ENCODE measurements at places on chromosomes 7 and 10.

DNA sequence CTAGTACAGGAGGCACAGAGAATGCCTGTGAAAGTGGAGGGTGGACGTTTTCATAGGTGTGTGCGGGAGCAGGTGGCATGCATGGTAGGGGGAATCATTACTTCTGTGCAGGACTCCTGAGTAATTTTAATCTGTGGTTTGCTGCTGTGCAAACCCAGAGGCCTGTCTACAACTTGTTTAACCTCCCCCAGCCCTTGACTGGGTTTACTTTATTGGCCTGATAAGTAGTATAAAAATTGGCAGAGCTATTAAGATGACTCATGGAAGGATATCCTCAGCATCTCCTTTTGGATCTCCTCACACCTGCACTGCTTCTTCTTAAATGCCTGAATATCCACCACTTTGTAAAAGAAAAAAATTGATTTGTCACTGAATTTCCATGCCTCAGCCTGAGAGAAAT is 104.8 kb downstream of the AUTS2 start:
- DNase-seq: no peak

DNA sequence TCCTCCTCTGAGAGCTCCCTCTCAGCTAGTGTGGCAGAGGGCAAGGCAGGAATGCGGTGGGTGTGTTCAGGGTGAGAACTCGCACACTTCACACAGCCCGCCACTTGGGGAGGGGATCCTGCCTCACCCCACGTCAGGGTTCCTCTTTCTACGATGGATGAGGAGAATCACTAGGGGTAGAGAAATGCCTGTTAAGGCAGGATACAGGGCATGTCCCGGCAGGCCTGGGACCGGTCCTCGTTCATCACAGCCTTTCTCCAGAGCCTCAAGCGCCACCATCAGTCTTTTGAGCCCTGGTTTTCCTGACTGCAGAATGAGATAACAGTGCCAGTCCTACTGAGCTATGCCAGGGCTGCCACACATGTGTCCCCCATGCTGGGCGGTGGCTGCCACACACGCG is 546.7 kb upstream of the ADARB2 start:
- DNase-seq: no peak

GRCh38 chr7:16891874-16892643 is 10.3 kb upstream of the AGR3 start:
- no peak for DNase-seq

- no peak for DNase-seq
Observed at GRCh38 chr10:66102756-66103155, 823.1 kb upstream of the LRRTM3 start.

- DNase-seq: no peak
Observed at GRCh38 chr10:20993389-20993788, 96.3 kb upstream of the NEBL start.

DNA sequence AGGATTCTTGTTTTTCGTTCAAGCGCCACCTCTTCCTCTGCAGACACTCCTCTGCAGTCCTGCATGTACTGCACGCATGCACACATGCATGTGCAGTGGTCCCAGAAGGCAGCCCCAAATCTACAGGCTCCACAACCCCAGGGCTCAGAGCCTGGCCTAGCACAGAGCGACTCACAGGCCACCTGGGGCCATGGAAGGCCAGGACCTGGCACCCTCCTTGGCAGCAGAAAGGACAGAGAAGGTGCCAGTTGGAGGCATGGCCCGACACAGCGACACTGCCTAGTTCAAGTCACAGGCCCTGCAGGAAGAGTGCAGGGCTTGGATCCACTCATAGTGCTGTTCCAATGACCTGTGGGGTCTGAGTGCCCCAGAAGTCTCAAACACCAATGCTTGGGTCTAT is 48.7 kb upstream of the RET start:
- DNase-seq: no peak

DNA sequence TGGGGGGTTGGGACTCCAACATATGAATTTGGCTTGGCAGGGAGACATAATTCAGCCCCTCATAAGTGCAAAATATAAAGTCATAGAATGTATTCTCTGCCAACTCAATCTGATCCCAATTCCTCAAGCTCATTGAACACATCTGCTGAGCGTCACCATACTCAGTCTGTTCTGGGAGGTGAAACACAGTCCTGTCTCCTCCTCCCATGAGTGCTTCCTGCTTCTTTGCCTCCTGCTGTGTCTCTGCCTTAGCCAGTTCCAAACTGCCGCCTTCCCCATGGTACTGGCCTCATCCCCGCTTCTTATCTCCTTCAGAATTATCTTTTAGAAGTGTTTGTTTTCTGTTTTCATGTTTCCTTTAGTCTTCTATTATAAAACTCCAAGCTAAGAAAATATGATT is 365.5 kb downstream of the TNS3 start:
- no peak for DNase-seq

DNA sequence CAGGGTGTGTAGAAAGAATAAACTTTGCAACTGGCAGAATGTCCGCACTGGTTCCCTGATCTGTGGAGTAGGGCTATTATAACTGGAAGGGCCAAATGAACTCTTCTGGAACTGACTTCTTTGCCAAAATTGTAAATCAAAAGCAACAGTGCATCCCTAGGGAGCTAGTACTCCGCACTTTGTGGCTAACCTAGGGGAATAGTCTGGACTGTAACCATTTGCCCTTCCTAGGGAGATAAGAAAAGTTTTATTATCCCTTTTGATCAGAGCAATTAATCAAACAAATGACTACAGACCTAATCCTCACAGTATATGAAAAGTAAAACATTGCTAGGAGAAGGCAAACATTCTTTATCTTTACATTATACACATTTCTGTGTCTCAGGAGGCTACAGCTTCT is 45.5 kb upstream of the STEAP1B start:
- DNase-seq: no peak

DNA sequence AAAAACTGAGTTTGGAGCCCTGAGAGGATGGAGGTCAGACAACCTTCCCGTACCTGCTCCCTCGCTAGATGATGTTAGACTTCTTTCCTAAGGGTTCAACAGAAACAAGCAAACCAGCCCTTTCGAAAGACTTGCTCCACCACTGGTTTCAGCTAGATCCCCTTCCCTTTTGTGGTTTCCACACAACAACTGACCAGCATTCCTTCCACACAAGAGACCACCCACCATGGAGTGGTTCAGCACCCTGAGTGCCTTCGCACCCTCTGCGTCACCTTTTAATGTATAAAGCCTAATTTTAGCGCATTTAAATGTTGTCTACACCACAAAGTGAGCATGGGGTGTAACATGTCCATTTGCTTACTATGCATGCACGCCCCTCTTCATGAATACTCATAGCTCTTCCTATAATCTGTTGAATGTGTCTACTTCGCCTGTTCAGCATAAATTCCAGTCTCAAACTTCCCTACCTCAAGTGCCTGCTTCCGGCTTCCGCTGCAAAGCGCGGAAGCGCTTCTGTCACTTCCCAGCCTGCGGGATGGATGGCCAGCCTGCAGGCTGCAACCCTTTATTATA is 69.0 kb downstream of the TACC2 start:
- DNase-seq: no peak

DNA sequence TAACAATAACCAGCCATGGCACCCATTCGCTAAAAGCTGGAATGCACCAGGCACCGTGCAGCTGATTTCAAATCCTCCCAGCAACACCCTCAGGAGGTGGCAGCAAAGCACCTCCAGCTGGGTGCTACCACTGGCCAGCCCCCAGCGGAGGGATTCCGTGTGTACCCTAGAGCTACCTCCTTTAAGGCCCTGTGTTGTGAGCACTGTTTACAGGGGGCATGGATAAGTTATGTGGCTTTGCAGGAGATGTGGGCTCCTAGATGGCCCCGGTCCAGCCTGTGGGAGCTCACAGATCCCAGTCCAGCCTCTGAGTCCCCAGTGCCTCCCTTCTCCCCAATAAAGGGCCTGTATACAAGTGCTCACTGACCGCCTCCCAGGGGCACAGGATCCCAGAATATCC is 27.1 kb downstream of the TNRC18 start:
- DNase-seq: no peak

DNA sequence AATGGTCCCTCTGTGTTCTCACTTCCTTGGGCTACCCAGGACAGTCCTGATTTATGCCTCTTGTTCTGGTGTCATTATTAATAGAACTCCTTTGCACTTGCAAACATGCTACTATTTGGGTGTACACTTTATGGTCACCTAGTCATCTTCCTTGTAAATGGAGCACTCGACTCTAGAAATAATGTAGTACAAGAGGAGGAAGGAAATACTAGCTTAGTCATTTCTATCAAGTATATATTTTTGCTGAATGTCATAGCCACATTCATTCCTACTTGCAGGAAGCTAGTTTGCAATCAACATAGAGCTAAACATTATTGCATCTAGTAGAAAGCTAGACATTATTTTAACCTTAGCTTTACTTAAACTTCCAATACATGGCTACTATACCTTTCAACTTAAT is 335.3 kb downstream of the MAGI2 start:
- no peak for DNase-seq

DNA sequence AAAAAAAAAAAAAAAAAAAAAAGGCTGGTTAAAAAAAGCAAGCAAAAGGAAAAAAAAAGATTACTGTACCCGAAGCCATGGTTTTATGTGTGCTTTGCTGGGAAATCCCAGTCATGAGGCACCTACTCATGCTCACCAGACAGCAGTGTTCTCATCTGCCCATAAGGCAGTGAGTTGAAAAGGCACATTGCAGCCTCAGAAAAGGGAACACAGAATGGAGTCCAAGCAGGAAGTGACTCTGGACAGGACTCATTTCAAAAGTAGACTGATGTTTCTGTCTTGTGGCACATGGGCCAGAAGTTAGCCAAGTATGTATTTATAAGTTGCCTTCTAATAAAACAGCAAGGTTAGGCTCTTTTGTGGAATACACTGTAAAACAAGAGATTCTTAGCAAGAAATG is 40.2 kb downstream of the PDSS1 start:
- DNase-seq: no peak

- no peak for DNase-seq
Observed at GRCh38 chr7:151245360-151246101, 3.0 kb downstream of the SMARCD3 start.

DNA sequence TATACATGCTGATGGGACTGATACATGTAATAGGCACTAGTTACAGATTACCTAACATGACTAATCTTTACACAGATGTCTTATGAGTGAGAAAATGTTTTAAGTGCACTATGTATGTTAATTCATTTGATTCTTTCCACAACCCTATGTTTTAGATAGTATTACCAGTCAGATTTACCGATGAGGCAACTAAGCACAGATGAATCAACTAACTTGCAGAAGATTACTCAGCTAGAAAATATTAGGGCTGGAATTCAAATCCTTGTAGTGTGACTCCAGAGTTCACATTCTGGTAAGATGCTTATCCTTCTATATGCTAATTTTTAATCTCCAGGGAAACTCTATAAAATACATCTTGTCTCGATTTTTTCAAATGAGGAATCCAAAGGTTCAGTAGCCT is 964.9 kb downstream of the REEP3 start:
- DNase-seq: no peak

DNA sequence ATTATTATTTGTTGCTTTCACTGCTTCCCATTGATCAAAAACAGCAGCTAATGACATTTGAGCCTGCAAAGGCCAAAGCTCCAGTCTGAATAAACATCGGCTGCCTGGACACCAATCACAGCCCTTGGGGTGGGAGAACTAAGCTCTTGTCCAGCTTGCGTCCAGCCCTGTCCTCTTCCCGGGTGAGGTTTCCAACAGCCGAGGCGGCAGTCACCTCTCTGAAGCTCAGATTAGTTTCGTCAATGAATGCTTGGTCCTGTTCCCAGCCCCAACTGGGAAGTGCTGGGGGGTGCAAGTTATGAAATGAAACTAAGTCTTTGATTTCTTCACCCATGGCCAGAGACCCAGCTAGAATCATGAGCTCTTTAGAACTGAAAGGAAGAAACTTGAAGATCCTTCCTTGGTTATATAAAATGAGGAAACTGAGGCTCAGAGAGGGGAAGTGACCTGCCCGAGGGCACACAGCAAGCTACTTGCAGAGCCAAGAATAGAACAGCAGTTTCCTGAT is 114.0 kb upstream of the TCF7L2 start:
- DNase-seq: no peak

- DNase-seq: no peak
Observed at GRCh38 chr10:30747633-30748032, 118.1 kb upstream of the LYZL2 start.

DNA sequence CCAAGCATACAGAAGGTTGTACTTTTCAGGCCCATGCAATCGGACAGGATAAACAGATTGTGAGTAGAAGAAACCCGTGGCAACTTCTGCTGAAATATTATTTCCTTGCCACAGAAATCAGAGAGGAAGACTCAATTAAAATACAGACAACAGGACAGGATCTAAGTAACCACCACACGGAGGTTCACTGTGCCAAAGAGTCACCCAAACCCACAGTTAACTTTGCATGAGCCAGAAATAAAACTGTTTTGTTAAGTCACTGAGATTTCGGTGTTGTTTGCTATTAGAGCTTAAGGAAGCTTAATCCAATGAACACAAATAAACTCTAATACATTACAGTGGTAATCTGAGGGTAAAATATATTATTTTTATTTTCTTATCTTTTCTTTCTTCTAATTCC is 14.0 kb downstream of the PNPLA8 start:
- no peak for DNase-seq

GRCh38 chr7:15085366-15085765 is 182.8 kb upstream of the DGKB start:
- DNase-seq: no peak
